ENCODE measurements at places on chromosomes 7 and 10.

DNA sequence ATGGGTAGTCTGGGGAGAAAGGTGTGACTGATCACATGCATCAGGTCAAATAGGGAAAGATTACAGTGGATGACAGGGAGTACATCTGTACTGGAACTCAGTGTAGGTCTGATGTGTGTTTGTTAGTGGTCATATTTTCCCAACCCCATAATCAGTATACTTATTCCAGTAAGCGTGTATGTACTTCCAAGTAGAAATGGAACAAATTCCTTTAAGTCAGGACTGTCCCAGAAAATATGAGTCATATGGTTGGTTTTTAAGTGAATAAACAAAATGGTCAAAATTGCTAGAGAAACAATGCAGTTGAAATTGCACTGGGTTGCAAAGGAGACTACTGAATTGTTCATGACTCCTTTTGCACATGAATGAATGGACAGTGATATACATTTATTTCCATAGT, 118.8 kb upstream of the MYO3A start:
- DNase-seq, result no peak

GRCh38 chr7:29851487-29851886, 45.2 kb downstream of the WIPF3 start:
- DNase-seq, result no peak

GRCh38 chr10:90751107-90751997, 106.5 kb downstream of the HTR7 start:
- DNase-seq, result no peak

DNA sequence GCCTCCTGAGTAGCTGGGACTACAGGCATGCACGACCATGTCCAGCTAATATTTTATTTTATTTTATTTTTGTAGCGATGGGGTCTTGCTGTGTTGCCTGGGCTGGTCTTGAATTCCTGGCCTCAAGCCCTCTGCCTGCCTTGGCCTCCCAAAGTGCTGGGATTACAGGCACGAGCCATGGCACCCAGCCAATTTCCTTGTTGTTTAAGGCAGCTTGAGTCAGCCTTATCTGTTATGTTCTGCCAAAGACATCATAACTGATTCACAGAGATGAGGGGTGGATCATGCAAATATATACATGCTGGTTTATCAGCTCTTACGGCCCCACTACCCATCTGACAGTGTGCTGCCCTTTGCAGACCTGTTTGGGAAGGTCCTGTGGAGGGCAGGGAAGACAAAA, 826.7 kb downstream of the TYW1 start:
- DNase-seq, result no peak

DNA sequence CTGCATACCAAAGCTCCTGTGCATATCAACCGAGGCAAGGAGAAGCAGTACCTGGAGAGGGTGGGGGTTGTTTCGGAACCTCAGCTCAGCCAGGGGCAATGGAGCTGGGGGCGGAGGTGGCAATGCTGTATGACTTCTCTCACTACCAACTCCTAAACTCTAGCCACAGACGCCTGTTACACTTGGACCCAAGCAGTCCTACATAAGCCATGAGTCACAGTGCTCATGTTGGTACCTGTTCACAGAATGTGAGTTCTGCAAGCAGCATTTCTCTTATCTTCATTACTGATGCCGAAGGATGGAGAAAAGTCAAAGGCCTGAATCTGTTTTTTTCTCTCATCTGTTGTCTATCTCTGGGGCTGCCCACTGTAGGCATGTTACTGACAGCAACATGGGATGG, 3.2 kb upstream of the RAB18 start:
- no peak for DNase-seq

GRCh38 chr10:14695847-14696480, 78.7 kb downstream of the FAM107B start:
- DNase-seq, result no peak

- DNase-seq, result no peak
These were observed 331.0 kb downstream of the ADARB2 start for GRCh38 chr10:1406132-1406966.

DNA sequence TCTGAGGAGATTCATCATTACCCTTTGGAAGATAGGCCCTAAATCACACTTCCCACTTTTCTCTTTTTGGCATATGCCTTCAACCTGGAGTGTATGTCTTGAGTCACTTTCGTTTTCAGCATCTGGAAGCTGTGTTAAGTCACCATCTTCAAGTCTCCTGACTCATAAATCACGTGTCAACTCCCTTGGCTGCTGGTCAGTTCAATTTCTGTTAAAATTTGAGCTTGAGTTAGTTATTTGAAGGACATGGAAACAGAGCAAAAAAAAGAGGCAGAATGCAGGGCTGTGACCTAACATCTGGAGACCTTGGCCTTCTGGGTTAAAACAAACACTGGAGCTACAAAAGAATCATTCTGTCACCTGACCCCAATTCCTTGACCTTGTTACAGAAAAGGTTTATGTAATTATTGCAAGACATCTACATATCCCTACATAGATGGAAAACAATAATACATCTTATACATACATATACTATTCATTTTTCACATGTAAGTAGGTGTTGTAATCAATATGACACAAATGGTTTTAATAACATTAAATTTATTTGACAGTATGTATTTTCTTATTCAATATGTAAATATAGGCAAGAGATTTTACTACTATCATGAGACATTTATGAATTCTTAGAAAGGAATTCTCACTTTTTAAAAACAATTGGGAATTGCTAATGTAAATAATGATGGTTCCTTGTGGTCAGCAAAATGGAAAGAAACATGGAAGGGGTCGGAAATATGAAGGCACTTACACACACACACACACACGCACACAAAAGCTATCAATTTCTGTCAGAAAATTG, 169.7 kb upstream of the PHYHIPL start:
- no peak for DNase-seq

DNA sequence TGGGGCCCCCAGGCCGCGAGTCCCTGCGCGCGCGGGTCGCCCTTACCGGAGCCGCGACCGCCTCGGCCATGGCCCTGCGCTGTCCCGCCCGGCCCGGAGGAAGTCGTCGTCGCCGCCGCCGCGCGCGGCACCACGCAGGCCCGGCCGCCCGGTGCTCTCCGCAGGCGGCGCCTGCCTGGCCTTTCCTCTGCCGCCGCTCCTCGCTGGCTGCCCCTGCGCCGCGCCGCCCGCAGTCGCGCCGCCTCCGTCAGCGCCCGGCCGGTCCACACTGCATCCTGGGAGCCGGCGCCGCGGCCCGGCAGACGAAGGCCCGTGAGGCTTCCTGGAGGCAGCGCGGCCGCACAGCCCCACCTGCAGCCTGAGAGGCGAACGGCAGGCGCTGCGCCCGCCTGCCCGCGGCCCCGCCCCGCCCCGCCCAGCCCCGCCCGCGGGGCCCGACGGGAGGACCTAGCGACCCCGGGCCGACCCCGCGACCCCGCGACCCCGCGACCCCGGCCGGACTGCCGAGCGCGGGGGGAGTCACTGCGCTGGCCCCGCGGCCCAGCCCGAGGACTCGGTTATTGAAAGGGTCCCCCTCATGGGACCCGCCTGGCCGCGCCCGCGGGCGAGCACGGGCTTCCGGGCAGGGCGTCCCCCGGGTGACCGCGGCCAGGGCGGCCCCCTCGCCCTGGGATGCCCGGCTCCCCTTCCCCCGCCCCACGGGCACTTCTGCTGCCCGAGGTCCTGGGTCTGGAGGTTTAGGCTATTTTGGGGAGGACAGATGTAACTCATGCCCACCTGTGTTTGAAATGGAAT, at the start of gene ZNF746:
Gene ZNF746 (minus strand): TSS at position 343 of the 795 bp plus-strand sequence. CDS start 273 bp downstream, at position 70.
- DNase-seq, result peak; percentile 42

DNA sequence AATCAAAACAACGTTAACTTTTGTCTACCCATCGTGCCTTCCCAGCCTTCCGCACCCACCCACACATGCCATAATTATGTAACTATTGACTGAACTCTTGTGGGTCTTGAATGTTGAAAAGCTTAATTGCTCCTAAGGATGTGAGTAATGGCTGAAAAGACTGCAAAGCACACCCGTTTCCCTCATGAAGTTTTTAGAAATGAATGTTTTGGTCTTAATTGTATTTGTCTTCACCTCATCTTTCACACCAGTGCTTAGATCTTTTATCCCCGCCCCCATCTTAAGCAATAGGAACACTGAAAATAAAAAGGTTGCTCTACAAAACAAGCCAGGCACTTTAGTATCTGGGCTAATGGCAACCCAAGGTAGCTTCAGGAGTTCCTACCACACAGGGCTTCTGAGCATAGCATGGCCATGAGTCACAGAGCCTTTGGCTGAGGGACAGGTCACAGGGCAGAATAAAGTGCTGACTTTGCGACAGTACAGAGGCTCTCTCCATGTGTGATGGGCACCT, 690.5 kb downstream of the PARD3 start:
- DNase-seq, result no peak

- no peak for DNase-seq
These were observed 114.6 kb downstream of the NPTX2 start for GRCh38 chr7:98731651-98732050.

DNA sequence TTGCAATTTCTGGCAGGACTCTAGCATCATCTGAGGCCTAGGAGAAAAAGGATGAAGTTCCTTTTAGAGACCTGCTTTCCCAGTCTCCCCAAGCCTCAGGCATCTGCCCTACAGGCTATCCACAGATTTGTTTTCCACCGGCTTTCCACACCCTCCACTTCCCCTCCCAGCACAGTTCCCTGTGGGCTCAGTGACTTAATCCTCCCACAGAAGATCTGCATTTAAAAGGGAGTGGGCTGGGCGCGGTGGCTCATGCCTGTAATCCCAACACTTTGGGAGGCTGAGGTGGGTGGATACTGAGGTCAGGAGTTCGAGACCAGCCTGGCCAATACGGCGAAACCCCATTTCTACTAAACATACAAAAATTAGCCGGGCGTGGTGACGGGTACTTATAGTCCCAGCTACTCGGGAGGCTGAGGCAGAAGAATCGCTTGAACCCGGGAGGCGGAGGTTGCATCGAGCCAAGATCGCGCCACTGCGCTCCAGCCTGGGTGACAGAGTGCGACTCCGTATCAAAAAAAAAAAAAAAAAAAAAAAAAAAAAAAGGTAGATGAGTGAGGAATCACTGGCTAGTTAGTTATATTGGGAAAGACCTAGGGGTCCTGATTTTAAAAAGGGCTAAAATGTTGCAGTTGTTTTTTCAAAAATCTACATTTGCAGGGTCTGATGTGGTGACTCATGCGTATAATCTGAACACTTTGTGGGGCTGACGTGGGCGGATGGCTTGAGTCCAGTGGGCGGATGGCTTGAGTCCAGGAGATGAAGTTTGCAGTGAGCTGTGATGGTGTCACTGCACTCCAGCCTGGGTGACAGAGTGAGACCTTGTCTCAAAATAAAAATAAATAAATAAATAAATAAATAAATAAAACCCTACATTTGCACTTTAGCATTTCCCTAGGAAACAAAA, 119.5 kb downstream of the BAMBI start:
- no peak for DNase-seq

GRCh38 chr7:41648501-41648900, 54.4 kb downstream of the INHBA start:
- DNase-seq, result no peak

- DNase-seq, result no peak
These were observed 2.2 kb upstream of the VSTM4 start for GRCh38 chr10:49117376-49118070.

DNA sequence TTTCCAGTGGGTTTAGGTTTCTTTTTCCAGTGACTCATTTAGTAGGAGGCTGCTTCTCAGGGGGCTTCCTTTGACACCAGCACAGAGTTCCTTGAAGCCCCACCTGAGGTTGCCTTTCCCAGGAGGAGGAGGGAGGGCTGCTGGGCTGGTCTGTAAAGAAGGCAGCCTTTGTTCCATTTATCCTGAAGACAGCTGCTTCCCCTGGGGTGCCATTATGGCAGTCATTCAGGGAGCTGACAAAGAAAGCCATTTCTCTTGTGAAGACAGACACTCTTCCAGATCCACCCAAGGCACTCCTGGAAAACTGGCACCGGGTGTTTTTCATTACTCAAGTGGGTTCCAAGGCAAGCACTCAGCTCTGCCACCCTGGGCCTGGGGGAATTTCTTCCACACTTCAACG, 54.0 kb downstream of the MTURN start:
- DNase-seq, result no peak

DNA sequence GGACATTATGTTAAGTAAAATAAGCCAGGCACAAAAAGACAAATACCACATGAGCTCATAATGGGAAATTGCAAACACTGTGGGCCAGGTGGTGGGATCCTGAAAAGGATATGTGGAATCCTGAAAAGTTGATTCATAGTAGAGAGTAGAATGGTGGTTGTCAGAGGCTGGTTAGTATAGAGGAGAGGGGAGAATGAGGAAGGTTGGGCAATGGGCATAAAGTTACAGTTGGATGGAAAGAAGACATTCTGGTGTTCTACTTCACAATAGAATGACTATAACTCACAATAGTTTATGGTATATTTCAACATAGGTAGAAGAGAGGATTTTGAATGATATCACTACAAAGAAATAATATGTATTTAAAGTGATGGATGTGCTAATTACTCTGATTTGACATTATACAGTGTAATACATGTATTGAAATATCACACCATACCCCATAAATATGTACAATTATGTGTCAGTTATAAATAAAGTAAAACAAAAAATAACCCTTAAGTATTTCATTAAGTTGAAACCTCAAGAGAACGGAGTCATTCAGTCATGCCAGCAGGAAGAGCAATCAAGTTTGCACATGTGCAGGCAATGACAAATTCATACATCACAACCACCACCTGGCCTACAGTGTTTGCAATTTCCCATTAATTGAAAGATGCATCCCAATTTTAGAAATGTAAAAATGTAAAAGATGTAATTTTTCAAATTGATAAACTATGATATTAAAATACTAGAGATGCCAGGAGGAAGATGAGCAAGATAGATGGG, 156.7 kb downstream of the MAGI2 start:
- no peak for DNase-seq

- no peak for DNase-seq
These were observed 115.0 kb downstream of the FAM107B start for GRCh38 chr10:14659626-14660196.

GRCh38 chr7:101819913-101820522, 2.6 kb downstream of the CUX1 start:
- no peak for DNase-seq

- DNase-seq, result no peak
These were observed 58.1 kb downstream of the CSGALNACT2 start for GRCh38 chr10:43196131-43196980.

DNA sequence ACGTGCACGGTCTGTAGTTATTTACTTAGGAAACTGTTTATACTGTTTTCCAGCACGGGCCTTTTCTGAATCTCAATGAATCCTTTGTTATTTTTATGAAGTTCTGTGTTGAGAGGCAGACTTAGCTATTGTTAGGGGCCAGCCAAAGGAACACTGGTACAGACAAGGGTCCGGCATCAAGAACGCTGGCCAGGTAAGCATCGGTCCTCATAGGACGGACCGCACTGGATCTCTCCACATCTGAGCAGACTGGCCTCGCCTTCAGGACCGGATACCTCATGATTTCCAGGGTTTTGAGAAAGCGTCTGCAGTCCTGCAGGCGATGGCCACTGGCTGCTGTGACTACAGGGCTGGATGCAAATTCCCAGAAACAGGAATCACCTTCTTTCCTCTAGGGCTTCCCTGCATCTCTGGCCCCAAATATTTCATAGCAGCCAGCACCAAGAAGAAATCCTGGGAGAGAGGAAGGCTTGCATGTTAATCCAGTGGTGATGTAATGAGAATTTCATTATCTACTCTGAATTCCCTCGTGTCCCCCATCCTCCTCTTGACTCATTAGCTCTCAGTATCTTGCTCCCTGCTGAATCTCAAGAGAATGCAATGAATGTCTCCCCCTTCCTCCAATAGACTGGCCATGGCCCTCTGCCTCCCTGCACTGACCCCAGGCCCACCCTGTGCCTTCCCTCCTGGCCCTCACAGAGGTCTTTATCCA, 325.4 kb upstream of the NPVF start:
- DNase-seq, result no peak

- no peak for DNase-seq
These were observed 40.5 kb downstream of the RCC1L start for GRCh38 chr7:75033064-75033463.

- DNase-seq, result no peak
These were observed 99.2 kb downstream of the CPXM2 start for GRCh38 chr10:123792248-123792978.

- DNase-seq, result no peak
These were observed 3.8 kb upstream of the SAP25 start for GRCh38 chr7:100577507-100577906.

All from amygdala (tissue), 56 donors.